ENCODE measurements at places on chromosomes 1 and 21. TPM values are rescaled to one million over a fixed set of nuclear protein-coding genes. Genes with fewer than 3 reads are reported as not detected.

DNA sequence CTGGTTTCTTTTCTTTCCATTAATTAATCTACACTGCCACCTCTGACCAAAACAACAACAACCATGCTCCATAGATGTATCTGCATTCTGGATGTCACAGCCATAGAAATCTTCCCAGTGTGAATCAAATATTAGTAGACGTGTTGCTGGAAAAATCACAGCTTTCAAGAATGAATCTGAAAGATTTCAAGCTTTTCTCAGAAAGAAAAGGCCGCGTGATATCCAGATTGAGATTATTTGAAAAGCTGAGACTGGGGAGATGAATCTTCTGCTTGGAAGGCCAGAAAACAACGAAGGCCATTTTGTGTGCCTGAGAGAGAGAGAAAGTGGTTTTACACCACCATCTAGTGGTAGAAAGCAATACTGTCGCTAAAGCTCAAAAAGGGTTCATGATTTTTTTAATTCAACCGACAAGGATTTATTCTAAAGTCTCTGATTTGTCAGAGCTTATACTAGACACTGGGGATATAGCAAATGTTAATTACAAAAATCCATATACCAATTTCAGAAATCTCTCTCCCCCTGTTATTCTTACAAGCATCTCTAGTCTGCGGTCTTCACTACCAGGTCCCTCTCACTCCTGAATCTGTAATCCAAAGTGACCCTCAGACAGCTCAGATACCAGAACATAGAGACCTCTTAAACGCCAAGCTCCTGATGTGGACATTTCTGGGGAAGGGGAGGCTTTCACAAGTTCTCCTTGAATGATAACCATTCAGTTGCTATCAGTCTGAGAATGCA lies 87.5 kb upstream of the SGIP1 start:
- DNase-seq = no peak

GRCh38 chr21:42833439-42833815 lies 45.9 kb downstream of the WDR4 start:
- no peak for DNase-seq

DNA sequence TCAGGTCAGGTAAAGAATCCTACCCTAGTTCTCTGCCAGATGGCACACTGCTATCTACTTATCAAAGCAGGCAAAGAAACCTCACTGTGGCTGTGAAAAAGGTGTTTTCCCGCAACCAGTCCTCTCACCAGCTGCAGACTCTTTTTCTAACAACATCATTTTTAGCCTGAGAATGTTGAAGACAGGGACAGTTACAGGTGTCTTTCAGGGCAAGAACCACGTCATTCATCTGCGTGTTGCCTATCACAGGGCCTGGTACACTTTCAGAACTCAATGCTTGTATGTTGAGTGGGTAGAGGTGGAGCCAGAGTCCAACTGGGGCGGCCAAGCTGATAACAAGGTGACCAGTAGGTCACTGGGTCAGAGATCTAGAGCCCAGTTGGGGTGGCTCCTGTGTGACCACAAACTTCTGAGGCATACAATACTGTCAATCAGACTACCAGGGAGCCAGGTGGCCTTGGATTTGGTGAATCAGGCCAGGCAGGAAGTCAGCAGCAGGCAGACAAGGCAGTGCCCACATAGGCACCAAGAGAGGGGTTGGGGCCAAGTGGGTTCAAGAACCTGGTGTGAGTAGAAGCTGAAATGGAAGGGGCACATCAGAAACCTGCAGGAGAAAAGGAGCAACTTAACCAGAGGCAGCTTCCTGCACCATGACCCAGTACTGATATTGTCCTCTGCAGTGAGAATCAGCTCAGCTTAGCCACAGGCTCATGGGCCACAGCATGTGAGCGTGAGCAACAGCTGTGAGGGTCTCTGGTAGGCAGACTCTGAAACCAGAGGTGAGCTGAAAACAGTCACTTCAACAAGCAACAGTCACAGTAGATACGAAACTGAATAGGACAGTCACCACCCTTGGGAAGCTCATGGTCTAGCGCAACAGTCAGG lies 123.6 kb downstream of the DTL start:
- no peak for DNase-seq

DNA sequence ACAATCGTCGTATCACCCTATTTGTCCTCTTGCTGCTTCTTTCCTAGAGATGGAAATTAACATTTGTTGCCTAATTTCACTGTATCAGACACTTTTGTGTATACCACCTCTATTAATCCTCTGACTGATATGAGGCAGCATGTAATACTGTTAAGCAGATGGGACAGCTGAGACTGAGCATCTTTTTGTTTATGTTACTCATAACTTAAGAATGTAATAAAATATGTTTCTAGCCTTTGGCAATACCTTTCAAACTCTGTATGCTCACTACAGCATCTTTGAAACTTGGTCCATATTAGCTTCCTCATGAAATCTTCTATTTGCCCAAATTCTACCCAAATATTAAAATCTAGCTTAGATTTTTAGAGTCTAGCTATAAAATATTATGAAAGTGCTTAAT lies 2.3 kb downstream of the OR14K1 start:
- no peak for DNase-seq

- no peak for DNase-seq
These were observed 42.4 kb upstream of the ATP1B1 start for GRCh38 chr1:169064103-169064502.

DNA sequence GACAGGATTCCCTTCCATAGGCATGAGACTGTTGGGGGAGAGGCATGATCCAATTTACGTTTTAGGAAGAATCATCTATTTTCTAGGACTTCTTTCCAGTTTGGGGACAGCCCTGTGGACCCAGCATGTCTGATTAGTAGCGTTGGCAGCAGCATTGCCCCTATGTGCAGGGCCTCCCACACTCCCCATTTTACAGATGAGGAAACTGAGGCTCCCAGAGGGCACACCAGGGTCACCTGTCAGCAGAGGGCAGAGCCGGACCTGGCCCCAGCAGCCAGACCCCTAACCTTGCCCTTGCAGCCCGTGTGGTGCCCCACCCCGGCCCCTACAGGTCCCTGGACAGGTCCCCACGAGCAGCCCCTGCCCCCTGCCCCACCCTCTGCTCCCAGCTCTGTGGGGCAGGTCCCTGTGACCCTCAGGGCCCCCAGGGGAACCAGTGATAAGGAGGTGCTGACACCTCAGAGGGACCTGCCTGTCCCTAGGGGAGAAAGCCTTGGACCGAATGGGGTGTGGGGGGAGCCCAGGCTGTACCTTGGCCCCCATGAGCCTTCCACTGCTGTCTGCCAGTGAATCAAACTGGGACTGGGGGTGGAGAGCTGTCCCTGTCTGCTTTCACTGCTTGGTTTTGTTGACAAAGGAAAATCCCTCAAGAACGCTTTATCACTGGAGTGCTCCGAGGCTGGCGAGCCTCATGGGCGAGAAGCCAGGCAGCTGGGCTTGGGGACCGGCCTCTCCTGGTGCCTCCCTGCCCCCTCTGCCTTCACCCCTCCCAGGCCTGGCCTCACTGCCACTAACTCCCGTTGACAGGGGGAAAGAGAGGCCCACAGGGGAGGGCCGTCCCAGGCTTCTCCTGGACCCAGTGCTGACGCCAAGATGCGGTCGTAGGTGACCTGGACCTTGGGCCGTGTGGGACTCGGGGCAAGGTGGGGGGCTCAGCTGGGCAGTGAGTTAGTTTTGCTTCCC lies 39.4 kb upstream of the CCDC27 start:
- peak; percentile 70 for DNase-seq

- peak; percentile 52 for DNase-seq
These were observed 4.9 kb downstream of the RNF223 start for GRCh38 chr1:1069056-1069710.

DNA sequence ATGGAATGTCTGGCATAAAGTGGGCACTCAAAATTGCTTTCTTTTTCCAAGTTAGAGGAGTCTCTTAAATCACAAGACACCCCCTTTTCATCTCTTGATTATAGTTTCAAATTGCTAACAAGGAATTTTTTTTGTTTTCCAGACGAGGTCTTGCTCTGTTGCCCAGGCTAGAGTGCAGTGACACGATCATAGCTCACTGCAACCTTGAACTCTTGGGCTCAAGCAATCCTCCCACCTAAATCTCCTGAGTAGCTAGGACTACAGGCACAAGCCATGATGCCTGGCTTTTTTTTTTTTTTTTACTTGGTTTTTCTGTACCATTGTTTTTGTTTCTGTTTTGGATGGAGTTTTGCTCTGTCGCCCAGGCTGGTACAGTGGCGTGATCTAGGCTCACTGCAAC lies 20.8 kb downstream of the ZZZ3 start:
- DNase-seq = no peak

DNA sequence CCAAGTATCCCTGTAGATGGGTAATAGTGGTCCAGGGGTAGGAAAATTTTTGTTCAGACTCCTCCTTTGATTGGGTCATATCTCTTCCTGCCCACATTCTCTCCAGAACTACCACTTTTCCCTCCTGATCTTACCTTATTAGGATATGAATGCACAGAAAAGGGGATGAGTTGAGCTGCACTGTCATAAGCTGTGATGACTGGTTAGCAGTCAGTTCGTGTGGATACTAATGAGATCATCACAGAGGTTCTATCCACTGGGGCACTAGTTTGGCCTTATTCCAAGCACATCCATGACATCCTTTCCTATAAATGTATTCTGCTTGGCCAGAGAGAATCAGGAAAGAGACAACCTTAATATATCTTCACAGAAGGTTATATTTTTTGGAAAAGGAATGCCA lies 22.1 kb upstream of the TBX15 start:
- no peak for DNase-seq

GRCh38 chr1:225044258-225044657 lies 114.8 kb downstream of the DNAH14 start:
- no peak for DNase-seq

- no peak for DNase-seq
These were observed 56.5 kb downstream of the WARS2 start for GRCh38 chr1:119083980-119084379.

DNA sequence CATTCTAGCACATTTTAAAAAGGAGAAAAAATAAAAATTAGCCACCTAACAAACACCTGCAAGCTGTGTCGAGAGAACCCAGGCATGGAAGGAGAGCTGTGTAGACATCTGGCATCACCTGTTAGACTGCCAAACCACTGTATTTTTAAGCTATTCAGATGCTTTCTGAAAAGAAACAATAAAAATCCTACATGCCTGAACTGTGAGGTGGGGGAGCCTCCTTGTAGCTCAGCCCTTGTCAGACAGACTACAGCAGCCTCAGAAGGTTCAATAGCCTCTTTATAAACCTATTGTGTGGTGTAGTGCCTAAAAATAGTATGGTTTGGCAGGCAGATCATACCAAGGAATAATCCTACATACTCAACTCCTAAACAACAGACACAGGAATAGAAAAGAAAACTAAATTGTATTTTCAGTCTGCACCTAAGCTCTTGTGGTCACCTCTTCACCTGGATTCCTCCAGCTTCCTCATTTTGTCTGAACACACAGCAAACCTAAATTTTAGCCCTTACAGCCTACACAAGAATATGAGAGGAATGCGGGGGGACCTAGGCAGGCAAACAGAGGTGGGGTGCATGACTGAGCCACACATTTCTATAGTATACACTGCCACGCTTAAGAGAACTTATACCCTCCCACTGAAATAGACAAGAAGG lies 67.0 kb downstream of the SIPA1L2 start:
- DNase-seq = no peak

GRCh38 chr1:192652159-192652558 lies 16.2 kb downstream of the RGS13 start:
- no peak for DNase-seq

DNA sequence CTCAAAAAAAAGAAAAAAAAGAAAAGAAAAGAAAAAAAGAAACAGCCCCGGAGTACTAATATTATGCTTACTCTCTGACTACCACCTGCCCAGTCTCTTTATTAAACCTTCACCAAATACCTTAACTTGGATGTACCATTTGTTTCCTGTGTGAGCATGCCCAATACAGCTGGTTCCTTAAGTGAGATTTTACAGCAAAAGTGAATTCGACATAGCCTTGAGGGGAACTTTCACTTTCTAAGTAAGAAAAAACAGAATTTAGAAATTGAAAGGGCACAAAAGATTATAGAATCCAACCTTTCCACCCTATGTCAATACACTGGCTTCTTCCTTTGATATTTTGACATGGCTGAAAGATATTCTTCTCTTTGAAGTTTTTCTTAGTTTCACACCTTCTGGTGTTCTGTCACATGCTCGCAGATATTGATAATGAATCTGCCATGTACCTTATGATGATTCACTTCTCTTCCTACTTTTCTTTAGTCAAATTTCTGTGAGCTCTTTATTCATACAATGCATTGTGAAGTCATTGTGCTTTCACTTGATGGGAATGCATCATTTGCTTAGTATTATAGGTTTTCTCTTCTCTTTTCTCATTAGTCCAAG lies 5.2 kb upstream of the GIPC2 start:
- DNase-seq = no peak

- no peak for DNase-seq
These were observed 2.7 kb downstream of the SERPINC1 start for GRCh38 chr1:173914366-173914871.

- DNase-seq = no peak
These were observed 193.4 kb upstream of the FGGY start for GRCh38 chr1:59103457-59103856.

DNA sequence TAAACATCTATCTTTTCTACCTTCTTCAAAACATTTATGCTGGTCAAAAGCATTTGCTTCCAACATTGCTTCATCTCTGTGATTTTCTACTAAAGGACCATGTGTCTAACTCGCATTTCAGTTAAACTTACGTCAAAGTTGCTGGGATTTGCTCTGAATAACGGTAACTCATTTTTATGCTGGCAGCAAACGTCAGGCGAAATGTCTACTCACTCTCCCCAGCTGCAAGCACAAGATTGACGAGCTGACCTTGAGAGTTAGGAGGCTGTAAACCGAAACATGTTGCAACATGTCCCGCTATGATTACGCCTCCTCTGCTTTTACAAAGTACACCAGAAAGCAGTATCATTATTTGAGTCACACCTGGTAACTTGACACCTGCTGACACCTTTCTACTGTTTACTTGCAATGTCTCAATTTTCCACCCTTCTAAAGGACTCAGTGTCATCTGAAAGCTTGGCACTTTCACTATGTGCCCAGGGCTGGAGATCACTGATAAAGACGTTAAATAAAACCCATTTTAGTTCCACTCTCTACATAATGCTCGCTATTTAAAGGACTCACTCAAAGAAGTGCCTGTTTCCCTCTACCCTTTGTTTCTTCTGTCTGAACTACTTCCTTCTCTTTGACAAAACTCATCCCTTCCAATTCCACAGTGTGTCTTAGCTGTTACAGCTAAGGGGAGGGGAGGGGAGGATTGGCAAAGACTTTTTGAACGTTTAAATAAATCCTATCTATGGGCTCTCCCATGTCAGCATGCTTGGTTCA lies 111.9 kb downstream of the PTPN14 start:
- no peak for DNase-seq

TRIM67 gene
- total RNA-seq = 0.08 TPM

GORAB gene
- 9.3 TPM for total RNA-seq

SESN2 gene
- total RNA-seq = 3.0 TPM

TGFB2 gene
- 4.4 TPM for total RNA-seq

CNR2 gene
- not detected for total RNA-seq

NIT1 gene
- total RNA-seq = 31.9 TPM

RPTN gene
- total RNA-seq = not detected

DPT gene
- 45.6 TPM for total RNA-seq

OR10J1 gene
- total RNA-seq = not detected

ADORA3 gene
- total RNA-seq = 3.1 TPM

GCSAML gene
- 0.19 TPM for total RNA-seq

TMIGD3 gene
- total RNA-seq = 0.85 TPM

PGLYRP3 gene
- total RNA-seq = not detected
